PC-3 (cell line): ENCODE measurements at places on chromosomes 5 and 9. TPM values are rescaled to one million over a fixed set of nuclear protein-coding genes. Genes with fewer than 3 reads are reported as not detected.

ODF2 gene
- total RNA-seq: 31.2 and 35.0 TPM in 2 replicates

- no peak for DNase-seq
- no peak overlapping the region for H3K4me3 ChIP-seq
- H3K27me3 ChIP-seq: no peaks in the 10 kb centered on the region
- H3K27ac ChIP-seq: no peak overlapping the region
- H3K36me3 ChIP-seq: no peaks in the 10 kb centered on the region
- H3K4me1 ChIP-seq: peaks cover 8% of the 10 kb centered on the region
Measured at GRCh38 chr5:81631621-81632020, 119.3 kb downstream of the SSBP2 start.

GRCh38 chr5:173245319-173246134 is 10.5 kb upstream of the NKX2-5 start:
- H3K4me3 ChIP-seq: no peak overlapping the region
- no peaks in the 10 kb centered on the region for H3K36me3 ChIP-seq
- no peaks in the 10 kb centered on the region for H3K4me1 ChIP-seq
- no peak overlapping the region for H3K27ac ChIP-seq

- no peak overlapping the region for H3K27ac ChIP-seq
- no peaks in the 10 kb centered on the region; the same call in 1 of the 2 replicates for H3K36me3 ChIP-seq
- H3K27me3 ChIP-seq: no peaks in the 10 kb centered on the region
- H3K4me1 ChIP-seq: peaks cover 2% of the 10 kb centered on the region; the same call in 1 of the 2 replicates
- H3K4me3 ChIP-seq: no peak overlapping the region
Measured at GRCh38 chr5:176583076-176583475, 26.9 kb downstream of the GPRIN1 start.

GRCh38 chr5:37838933-37839341 is 904 bp downstream of the GDNF start:
- H3K27me3 ChIP-seq: peaks cover 78% of the 10 kb centered on the region
- DNase-seq: no peak
- peaks cover 19% of the 10 kb centered on the region for H3K4me1 ChIP-seq
- H3K27ac ChIP-seq: no peak overlapping the region
